Lower leg skin (tissue), 4 donors: ENCODE measurements at places on chromosomes 2 and 18.

- no peak for DNase-seq
Observed at GRCh38 chr2:165886487-165887146, 67.0 kb downstream of the TTC21B start.

- no peak for DNase-seq
Observed at GRCh38 chr18:28689588-28689987, 512.7 kb upstream of the CDH2 start.

DNA sequence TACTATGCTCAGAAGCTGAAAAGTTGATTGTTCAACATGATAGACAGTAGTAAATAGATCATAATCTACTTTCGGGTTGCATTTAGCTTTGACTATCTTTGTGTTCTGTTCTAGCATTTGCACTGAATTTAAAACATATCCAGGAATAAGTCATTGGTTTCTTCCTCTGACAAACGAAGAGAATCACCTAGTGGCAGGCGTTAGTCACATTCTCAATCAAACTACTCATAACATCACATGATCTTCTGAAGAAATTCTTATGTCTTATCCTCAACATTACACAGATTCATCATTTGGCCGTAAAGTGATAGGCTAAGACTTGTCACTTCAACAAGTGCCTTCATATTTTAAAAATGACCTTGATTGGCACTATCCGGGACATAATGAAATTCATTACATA lies 63.6 kb upstream of the TTC21B start:
- no peak for DNase-seq

- no peak for DNase-seq
Observed at GRCh38 chr18:25181581-25181980, 170.4 kb downstream of the ZNF521 start.

DNA sequence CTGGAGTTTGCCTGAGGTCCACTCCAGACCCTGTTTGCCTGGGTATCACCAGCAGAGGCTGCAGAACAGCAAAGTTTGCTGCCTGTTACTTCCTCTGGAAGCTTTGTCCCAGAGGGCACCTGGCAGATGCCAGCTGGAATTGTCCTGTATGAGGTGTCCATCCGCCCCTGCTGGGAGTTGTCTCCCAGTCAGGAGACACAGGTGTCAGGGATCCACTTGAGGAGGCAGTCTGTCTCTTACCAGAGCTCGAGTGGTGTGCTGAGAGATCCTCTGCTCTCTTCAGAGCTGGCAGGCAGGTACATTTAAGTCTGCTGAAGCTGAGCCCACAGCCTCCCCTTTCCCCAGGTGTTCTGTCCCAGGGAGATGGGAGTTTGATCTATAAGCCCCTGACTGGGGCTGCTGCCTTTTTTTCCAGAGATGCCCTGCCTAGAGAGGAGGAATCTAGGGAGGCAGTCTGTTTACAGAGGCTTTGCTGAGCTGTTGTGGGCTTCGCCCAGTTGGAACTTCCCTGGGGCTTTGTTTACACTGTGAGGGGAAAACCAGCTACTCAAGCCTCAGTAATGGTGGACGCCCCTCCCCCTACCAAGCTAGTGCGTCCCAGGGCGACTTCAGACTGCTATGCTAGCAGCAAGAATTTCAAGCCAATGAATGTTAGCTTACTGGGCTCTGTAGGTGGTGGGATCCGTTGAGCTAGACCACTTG lies 34.7 kb downstream of the TFPI start:
- DNase-seq: no peak

GRCh38 chr18:44826418-44827259 lies 146.0 kb downstream of the SETBP1 start:
- DNase-seq: peak; percentile 93

GRCh38 chr18:40849886-40850285 lies 1105.1 kb upstream of the PIK3C3 start:
- DNase-seq: no peak

- DNase-seq: no peak
Observed at GRCh38 chr2:74174909-74175308, 3.8 kb downstream of the MOB1A start.

- no peak for DNase-seq
Observed at GRCh38 chr2:155391613-155392130, 693.2 kb downstream of the KCNJ3 start.

DNA sequence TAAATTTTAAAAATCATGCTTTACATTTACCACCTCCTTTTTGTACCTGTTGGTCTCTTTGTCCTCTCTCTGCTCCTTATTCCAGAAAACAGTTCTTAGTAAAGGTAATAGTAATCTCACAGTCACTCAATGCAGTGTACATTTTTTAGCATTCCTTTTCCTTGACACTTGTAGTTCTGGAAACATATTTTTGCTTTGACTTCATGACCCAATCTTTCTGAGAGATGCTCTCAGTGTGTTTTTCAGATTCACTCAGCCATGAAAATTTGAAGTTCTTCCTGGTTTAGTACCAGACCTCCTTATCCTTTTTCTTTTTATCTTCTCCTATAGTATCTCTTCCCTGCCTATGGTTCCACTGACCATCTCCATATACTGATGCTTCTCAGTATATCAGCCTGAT lies 747.5 kb upstream of the ZEB2 start:
- no peak for DNase-seq

DNA sequence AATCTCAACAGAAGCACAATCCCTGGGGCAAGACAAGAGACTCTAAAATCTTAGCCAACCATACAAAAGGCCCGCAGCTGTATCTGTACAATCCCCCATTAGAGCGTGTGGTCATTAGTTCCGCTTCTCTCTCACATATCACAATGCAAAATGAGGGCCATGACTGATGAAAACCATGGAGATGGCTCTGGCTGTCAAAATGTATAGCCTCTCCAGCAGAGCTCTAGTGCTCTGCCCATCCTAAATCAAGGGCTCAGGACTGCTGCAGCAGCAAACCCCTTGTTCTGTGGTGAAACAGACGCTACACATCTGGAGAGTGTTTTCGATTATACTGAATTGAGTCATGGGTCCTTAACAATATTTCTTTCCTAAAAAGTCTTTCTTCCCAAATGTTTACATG lies 221.0 kb downstream of the PID1 start:
- DNase-seq: no peak

GRCh38 chr2:65231121-65231520 lies 3.5 kb downstream of the ACTR2 start:
- no peak for DNase-seq

- no peak for DNase-seq
Observed at GRCh38 chr2:112020561-112020960, 34.5 kb upstream of the TMEM87B start.

DNA sequence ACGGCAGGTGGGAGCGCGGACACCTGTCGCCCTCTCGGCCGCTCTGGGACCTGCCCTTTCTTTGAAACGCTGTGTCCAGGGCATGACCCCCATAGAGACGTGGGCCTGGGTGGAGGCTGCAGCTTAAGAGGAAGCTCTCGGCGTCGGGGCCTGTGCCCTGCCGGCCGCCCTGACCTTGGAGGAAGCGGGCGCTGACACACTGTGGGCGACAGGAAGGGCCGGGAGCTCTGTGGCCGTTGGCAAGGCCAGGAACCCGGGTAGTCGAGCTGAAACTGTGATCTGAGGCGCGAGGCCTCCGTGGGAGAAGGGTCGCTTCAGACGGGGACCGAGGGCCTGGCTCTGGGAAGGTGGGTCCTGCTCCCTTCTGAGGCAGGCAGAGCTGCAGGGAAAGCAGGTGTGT lies 28.2 kb downstream of the KCNG2 start:
- DNase-seq: peak; percentile 82

DNA sequence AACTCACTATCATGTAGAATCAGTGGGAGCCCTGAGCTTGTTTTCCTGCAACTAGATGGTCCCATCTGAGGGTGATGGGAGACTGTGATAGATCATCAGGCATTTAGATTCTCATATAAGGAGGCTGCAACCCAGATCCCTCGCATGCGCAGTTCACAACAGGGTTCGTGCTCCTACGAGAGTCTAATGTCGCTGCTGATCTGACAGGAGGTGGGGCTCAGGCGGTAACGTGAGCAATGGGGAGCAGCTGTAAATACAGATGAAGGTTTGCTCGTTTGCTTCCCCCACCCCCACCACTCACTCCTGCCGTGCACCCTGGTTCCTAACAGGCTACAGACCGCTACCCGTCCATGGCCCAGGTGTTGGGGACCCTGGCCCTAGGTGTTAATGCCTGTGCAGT lies 113.6 kb downstream of the RNF144A start:
- no peak for DNase-seq

- DNase-seq: no peak
Observed at GRCh38 chr2:64675860-64676259, 22.1 kb upstream of the SERTAD2 start.

- DNase-seq: no peak
Observed at GRCh38 chr2:83104202-83104601, 1354.9 kb downstream of the SUCLG1 start.

DNA sequence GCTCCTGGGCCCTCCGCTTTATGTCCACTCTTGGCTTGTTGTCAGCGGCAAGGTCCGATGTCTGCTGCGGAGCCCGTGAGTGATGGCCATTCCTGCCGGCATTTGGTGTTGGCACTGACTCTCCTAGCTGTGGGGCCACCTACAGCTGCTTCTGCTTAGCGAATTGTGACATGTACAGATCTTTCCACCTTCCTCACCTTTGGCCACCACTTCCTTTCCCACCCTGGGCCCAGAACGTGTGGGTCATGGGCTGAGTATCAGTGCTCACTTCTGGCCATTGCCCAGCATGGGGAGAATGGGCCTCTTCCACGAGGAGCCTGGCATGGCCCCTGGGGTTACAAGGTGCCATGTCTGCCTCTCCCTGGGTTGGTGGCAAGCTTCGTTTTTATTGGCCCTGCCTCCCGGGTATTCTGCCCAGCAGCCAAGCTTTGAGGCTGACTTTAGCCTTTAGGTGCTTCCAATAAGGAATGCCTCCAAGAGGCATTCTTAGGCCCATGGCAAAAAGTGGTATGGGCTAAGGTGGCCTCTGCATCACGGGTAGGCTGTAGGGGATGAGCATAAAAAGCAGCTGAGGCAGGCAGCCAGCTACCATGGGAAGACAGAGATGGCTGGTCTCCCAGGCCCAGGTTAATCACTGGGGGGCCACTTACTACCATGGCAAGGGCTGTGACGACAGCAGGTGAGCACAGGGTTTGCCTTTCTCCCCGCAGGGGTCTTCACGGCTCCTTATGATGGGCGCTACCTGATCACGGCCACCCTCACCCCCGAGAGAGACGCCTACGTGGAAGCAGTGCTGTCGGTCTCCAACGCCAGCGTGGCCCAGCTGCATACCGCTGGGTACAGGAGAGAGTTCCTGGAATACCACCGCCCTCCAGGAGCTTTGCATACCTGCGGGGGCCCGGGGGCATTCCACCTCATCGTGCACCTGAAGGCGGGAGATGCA lies 65.8 kb downstream of the EMILIN2 start:
- no peak for DNase-seq

- no peak for DNase-seq
Observed at GRCh38 chr2:97742381-97742847, 29.0 kb downstream of the ZAP70 start.

GRCh38 chr18:2654169-2654927 lies 1.2 kb upstream of the SMCHD1 start:
- DNase-seq: no peak

GRCh38 chr2:51031021-51031780 lies 731 bp downstream of the NRXN1 start:
- DNase-seq: no peak

DNA sequence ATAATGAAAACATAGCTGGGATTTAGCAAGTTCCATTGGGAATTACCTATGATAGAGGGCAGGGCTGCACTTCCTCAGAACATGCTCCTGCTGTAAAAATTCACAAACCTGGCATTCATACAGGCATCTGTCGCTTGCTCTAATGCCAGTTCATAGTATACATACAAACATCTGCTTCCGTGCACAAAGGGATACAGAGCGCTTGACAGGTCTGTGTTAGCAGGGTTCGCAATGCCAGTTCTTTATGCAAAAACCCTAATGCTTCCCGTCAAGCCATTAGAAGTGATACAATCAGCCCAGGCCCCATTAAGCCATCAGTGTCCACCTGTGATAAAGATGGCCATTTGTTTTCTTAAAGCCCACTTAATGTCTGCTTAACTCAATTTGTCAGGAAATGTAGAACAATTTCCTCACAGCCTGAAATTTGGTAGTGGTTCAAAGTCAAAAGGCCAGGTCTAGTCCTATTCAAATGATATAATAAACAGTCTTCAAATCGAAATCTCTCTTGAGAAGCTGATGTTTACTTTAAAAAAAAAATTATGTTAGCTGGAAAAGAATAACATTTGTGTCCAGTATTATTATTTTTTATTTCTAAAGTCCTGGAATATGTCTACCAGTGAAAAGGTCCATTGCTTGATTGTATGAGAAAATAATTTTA lies 556.3 kb downstream of the ARHGAP15 start:
- DNase-seq: no peak

- DNase-seq: no peak
Observed at GRCh38 chr2:189014449-189015138, 40.4 kb downstream of the COL3A1 start.

- no peak for DNase-seq
Observed at GRCh38 chr2:37573451-37574388, 97.7 kb downstream of the CDC42EP3 start.

DNA sequence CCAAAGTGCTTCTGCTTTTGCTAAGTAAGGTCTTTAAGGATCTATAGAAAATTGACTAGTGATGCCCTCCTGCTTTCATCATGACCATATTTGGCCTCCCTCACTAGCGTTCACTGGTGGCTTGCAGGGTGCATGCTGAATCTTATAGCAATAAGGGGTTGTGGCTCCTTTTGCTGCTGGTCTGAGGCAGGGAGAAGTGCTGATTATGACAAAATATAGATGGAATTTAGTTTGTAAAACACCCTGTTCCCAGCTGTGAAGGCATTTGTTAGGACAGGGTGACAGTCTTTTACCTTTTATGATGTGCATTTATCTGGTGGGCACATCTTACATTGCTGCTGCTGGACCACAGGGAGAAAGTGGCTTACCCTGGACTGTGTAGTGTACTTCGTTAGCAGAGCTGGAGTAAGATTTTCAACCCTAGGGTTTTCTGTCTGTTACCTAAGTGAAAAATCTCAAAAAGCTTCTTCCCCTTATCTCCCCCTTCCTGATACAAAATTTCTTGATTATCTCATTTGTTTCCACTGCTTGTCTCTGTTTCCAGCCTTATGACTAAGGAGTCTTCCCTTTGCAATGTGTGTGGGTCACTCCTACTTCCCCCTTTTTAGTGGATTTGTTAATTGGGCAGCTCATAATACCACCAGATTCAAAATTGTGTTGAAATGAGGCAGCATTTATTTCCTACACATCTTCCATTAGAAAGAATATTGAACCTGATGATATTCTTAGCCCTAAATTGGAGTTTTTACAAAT lies 21.2 kb upstream of the RPL37A start:
- no peak for DNase-seq

DNA sequence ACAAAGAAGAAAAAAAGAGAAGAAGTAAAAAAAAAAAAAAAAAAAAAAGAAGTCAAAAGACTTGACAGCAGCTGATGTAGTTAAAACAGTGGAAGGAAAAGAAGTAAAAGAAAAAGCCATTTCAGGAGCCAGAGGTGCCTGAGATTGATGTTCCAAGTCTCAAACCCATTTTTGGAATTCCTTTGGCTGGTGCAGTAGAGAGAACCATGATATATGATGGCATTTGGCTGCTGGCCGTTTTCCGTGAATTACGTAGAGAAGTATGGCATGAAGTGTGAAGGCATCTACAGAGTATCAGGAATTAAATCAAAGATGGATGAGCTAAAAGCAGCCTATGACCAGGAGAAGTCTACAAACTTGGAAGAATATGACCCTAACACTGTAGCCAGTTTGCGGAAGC lies 7.6 kb upstream of the CHST10 start:
- no peak for DNase-seq
